ENCODE measurements at places on chromosomes 7 and 10.

DNA sequence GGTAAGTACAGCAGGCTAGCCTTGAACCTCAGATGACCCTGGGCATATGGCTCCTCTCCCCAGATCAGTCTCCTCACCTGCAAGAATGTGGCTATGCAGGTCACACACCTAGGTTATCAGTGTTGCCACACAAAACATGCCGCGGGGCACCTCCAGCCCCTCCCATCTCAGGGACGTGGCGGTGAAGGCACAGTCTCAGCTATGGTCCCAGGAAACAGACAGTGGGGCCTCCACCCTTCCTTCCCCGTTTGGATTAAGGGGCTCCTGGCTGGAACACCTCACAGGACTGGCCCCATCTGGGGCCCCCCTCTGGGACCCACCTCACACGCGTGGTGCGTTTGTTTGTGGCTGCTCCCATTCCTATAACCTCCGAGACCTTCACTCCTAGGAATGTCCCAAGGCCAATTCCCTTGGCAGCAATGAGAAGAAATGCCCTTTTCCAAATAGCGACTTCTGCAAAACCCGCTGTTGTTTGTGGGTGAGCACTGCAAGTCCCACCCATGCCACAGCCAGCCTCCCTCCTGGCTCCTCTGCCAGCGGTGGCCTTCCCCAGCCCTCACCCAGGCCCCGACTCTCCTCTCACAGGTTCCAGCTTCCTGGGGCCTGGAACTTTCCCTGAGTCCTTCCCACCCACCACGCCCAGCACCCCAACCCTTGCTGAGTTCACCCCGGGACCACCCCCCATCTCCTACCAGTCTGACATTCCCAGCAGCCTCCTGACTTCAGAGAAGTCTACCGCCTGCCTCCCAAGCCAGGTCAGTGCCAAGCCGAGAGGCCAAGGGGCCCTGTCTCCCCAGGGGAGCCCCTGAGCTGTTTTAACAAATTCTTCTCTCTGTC lies 17.1 kb downstream of the ZMIZ2 start:
- no peak for DNase-seq

- DNase-seq = no peak
Measured at GRCh38 chr10:3290550-3290949, 118.0 kb upstream of the PITRM1 start.

DNA sequence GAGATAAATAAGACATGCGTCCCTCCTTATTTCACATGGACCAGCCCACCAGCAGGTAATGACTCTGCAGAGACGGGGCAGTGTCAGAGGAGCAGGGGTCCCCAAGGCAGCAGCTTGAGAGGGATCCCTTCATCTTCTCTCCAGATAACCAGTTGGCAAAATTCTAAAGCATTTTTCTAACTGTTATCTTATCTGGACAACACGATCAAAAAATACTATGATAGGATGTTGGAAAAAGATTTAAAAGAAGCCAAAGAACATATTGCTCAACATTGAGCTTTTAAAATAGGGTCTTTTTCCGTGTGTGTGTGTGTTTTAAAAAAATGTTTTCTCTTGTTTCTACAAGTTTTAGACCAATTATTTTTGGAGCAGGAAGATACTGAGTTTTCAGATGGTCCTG lies 641.2 kb downstream of the SDK1 start:
- DNase-seq = no peak

DNA sequence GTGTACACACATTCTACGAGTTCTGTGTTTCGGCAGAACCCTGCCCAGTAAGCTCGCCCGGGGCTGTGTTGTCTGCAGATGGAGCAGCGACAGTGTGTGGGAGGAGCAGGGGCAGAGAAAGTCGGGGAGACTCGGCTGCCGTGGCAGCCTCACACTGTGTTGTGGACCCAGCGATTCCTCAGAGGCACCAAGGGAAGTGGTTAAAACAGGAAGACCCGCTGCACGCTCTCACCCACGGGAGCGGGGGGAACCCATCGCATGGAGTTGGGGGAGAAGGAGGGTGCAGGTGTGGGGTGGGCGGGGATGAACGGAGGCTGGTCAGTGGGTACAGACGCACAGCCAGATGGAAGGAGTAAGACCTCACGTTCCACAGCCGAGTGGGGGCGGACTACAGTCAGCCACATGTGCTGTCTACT lies 250.2 kb downstream of the ELFN1 start:
- no peak for DNase-seq

GRCh38 chr7:106062521-106062931 lies 49.6 kb downstream of the SYPL1 start:
- no peak for DNase-seq

GRCh38 chr7:156895024-156895780 lies 2.2 kb upstream of the LMBR1 start:
- DNase-seq = no peak

DNA sequence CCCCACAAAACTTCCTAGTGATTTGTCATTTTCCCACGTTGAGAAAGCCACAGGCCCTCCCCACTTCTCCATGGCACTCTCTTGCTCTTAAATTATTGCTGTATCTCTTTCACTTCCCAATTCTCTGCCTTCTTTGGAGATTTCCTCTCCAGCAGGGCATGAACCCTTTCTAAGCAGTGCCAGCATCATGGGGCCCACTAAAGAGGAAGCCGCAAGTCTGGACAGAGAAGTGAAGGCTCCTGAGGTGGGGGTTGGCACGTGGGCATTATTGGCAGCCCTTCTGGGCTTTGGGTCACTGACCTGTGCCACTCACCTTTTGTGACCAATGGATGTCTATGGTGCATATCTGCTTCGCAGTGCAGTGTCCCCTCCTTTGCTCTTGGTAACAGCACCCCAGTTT lies 97.7 kb upstream of the TCF7L2 start:
- DNase-seq = no peak

DNA sequence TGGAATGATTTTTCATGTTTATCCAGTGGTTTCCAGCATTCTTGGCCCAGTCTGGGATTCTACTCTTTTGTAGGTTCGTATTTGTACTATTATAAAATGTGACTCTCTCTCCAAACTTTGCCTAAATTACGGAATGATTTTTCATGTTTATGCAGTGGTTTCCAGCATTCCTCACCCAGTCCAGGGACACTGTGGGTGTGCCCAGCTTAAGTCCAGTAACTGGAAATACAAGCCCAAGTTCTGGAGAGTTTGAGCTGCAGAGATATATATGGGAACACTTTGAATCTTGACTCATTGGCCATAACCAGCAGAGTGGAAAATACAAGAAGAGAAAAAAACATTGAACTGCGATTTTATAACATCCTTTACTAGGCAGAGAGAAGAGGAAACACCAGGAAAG lies 5.9 kb upstream of the MAGI2 start:
- DNase-seq = no peak

GRCh38 chr10:60367024-60367423 lies 22.7 kb downstream of the ANK3 start:
- DNase-seq = no peak

DNA sequence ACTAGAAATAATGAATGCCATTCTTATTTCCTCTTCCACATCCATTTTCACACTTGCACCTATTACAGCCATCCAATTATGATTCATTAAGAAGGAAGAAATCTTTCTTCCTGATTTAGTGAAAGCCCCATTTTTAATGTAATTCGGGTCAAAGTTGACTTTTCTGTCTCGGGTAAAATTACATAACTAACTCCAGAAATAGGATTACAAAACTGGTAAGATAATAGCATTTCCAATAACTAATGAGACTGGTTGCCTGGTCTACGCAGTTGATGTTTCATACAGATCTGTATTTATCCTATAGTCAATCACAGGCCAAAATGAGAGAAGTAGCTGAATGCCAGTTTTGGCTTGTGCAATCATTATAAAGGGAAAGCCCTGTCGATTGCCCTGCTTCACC lies 651.5 kb upstream of the NRP1 start:
- no peak for DNase-seq

GRCh38 chr10:42549851-42550250 lies 88.5 kb downstream of the ZNF33B start:
- DNase-seq = no peak

GRCh38 chr10:86226016-86226415 lies 140.6 kb downstream of the GRID1 start:
- no peak for DNase-seq

DNA sequence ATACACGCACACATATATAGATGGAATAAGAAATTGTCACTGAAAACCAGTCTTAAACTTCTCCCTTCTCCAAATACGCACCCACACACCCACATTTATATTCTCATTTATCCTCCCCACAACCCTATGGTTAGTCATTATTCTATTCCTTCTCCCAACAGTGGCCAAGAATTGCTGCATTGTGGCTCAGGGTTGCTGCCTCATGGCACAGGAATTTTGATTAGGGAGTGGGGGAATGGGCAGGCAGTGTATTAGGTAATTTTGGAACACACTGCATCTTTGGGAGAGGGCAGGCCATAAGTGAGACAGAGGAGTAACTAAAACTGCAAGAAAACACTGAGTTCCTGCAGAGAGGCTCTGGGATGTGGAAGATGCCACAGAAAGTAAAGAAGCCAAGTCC lies 35.7 kb downstream of the NAPEPLD start:
- no peak for DNase-seq

- DNase-seq = no peak
Measured at GRCh38 chr10:52308251-52309031, 5.6 kb upstream of the DKK1 start.

DNA sequence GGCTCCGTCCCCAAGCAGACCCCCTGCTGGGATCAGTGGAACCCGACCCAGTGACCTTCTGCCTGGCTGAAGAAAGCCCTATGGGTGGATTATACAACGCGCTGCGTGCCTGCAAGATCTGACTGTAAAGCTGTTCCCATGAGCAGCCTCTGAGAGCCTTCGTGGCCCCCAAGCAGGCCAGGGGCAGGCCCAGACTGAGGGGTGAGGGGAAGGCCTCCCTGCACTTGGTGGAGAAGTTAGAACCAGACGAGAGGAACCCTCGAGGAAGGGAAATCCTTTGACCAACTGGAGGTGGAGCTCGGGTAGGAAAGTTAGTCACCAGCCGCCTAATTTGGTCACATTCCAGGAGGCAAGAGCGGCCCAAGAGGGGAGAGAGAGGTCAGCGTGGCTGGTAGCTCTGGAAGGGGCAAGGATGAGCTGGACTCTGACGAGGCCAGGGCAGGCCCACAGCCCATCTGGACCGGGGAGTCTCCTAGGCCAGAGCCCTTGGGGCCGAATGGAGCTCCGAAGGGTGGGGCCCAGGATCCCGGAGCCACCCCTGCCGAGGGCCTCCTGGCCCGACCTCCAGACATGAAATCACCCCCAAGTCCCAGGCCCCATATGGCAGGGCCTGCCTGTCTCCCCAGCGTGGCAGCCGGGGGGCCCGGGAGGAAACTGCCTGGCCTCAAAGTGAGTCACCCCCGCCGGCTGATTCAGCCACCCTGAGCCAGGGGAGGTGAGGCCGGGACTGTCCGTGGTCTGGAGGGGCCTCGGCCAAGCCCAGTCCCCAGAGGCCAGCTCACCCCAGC lies 23.3 kb upstream of the PDGFA start:
- DNase-seq = no peak

DNA sequence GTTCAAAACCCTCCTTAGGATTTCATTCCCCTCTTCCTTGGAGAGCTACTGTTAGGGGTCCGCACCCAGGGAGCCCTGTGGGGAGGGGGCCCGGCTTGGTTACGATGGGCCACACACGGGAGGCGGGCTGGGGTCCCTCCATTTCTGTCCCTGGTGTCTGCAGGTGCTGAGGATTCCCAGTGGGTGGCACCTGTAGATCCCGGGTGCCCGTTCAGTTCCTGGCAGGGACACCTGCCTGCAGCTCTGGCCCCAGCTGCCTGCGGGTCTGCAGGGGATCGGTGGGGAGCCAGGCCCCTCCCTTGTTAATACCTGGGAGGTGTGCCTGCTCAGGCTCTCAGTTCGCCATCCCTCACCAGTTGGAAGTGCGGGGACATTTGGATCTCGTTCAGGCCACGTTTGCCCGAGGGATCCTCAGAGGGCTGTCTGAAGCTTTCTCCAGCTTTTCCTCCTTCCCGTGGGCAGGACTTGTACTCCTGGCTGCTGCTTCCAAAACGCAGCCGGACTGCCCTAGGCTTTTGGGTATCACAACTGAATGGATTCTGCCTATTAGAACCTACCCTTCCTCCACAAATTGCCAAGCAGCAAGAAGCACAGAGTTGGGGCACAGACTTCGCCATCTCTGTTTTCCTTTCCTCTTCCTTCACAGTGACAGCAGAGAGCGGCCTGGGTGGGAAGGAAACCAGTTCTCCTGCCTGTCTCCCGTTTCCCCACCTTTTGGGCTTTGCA lies 22.3 kb upstream of the IL15RA start:
- no peak for DNase-seq

- no peak for DNase-seq
Measured at GRCh38 chr10:124308811-124309210, 109.9 kb downstream of the OAT start.

- DNase-seq = no peak
Measured at GRCh38 chr7:113086431-113086888, at the start of gene GPR85. Gene GPR85, minus strand, starts transcription at chr7:113086827. Its CDS starts 2,106 bp downstream, at chr7:113084721.

- no peak for DNase-seq
Measured at GRCh38 chr10:110643035-110643652, 992 bp upstream of the RBM20 start.

DNA sequence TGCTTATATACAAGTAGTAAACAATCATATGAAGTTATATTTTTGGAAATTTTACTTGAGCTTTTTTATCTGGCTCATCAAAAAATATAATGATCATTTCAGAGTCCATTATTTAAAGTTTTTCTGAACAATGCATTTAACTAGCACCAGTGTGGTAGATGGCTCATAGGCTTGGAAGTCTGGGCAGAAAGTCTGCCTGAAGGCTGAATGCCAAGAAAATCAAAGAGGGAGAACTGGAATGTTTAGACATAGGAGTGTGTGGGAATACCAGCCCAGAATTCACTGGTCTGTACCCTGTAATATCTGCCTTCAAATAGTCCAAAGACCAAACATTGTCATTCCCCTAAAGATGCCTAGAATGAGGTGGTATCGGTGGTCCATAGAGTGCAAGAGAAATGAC lies 40.3 kb upstream of the ANK3 start:
- no peak for DNase-seq

Data from NCI-H2029 treated with DMSO at 0.1 percent for 48 hours (cell line).